ENCODE measurements at places on chromosomes 4 and X.

- DNase-seq = no peak
Measured at GRCh38 chr4:7722766-7723387, 216.8 kb downstream of the AFAP1 start.

DNA sequence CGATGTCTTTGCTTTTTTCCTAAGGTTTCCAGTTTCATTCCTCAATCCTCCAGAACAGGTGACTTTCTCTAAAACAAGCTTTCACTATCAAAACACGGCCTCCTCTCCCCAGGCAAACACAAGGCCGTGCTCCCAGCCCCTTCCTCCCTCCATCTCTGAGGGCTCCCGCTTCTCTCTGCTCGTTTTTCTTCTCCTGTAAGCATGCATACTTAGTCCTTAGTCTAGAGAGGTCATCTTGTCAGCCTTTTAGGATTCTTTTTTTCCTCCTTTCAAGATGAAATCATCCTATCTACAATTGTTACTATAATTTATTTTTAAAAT is 18.7 kb downstream of the DCTD start:
- DNase-seq = no peak

GRCh38 chr4:60133375-60133774 is 1066.8 kb upstream of the ADGRL3 start:
- DNase-seq = no peak

GRCh38 chr4:154687840-154688239 is 56.0 kb upstream of the LRAT start:
- no peak for DNase-seq

DNA sequence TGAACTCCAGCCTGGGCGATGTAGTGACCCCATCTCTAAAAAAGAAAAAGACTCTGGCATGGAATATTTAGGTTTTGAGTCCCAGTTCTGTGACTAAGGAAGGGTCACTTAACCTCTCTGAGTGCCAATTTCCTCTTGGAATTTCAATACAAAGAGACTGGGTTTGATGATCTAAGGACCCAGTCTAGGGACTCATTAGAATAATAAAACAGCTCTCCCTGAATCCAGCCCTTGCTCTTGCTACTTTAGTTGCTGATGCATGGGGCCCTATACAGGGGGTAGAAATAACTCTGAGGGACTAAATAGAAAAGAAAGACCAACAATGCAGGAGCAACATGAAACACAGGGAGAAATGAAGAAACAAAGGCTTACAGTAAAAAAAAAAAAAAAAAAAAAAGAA is 12.6 kb downstream of the C4orf54 start:
- no peak for DNase-seq

DNA sequence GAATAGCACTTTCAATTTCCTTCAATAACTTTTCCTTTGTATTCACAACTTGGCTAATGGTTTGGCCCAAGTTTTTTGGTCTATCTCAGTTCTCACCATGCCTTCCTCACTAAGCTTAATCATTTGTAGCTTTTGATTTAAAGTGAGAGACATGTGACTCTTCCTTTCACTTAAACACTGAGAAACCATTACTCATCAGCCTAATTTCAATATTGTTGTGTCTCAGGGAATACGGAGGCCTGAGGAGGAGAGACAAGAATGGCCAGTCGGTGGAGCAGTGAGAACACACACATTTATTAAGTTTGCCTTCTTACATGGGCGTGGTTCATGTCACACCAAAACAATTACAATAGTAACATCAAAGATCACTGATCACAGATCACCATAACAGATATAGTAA is 56.7 kb downstream of the TSPAN5 start:
- DNase-seq = no peak

DNA sequence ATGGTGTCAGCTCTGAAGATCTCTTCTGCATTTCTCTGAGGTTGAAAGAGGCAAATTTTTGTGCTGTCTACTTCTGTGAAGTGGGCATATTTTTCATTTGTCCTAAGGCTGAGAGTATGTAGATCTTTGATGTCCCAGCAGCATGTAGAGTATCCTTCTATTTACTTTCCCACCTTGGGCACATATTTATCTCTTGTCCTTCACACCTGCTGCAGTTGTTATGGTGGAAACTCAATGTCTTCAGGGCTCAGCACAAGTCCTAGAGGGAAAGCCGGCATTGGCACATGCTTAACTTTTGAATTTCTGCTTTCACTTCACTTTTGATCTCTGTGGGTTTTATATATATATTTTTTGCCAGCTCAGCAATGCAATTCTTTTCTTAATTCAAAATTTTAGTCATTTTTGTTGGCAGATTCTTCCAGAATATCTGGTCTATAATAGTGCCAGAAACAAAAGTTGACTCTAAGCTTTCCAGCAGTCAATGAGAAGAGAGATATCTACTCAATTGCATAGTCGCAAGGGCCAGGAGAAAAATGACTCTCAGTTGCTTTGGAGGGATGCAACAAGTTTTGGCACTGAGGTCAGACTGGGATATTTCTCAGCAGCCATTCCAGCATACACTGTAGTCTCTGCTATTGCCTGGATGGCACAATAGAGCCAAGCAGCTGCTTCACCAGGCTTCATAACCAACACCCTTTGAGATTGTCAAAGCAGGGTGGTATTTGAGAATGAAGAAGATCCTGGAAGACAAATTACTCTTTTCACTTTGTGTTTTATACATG is 127.8 kb upstream of the FAT1 start:
- no peak for DNase-seq

DNA sequence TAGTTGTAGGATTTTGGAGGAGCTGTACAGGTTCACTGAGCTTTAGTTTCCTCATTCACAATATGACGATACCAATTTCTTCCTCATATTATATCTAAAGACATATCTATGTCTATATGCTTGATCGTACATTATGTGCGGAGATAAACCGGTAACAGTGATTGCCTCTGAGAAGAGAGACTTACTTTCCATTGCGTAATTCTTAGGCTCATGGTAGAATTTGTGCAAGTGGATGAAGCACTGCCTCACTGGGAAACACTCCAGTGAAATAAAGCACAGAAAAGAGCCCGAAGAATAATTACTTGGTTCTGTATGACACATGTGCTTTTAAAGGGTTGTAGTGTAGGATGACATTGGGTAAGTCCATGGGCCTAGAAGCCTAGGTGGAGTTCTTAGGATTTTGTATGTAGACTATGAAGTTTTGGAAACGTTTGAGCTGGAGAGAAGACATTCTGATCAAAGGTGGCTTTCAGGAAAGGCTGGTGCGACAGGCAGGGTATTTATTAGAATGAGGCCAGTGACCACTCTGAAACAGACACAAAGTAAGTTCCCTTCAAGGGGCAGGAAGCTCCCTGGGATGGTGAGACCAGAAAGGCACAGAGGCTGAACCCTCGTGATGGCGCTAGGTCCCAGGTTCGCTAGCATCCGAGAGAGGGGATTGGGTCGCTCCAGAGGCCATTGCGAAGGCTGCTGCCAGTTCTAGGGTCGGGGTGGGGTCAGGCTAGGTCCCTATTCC is 649 bp upstream of the VBP1 start:
- no peak for DNase-seq

- DNase-seq = no peak
Measured at GRCh38 chrX:138885886-138886285, 174.4 kb upstream of the FGF13 start.

DNA sequence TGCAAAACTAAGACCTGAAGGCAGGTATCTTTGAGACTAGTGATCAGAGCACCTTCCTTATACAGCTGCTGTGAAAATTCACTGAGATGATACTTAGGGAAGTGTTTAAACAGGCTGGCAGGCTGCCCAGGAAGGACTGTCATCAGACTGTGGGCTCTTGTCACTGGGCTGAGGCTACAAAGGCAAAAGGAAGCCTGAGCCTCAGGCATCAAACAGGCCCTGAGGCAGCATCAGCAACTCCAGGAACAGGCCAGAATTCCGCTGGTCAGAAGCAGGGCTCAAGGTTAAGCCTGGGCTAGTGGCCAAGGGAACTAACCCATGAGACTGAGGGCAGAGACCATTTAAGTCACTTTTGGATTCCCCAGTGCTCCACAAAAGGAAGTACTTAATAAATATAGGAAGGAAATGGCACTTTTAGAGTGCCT is 12.8 kb downstream of the PJA1 start:
- DNase-seq = no peak

DNA sequence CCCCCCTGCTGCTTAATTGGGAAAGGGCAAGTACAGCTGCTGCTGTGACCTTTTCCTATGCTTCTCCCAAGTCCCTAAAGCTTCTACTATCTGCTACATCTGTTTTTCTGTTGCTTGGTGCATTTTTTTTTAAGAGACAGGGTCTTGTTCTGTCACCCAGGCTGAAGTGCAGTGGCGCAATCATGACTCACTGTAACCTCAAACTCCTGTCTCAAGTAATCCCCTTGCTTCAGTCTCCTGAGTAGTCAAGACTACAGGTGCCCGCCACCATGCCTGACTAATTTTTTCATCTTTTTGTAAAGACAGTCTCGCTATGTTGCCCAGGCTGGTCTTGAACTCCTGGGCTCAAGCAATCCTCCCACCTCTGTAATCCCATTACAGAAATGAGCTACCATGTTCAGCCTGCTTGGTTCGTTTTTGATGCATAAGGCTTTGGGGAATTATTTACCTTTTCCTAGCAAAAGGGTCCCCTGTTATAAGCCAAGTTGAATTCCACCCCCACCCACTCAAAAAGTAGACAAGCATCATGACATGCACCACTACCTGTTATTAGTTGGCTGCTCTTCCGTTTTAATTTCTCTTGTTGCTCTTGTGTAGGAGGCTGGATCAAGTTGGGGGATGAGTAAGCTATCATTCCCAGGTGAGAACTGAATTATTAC is 39.6 kb downstream of the DGKK start:
- DNase-seq = no peak

- no peak for DNase-seq
Measured at GRCh38 chr4:161457311-161457710, 706.5 kb downstream of the FSTL5 start.

- DNase-seq = no peak
Measured at GRCh38 chr4:63787326-63787725, 621.9 kb downstream of the TECRL start.

DNA sequence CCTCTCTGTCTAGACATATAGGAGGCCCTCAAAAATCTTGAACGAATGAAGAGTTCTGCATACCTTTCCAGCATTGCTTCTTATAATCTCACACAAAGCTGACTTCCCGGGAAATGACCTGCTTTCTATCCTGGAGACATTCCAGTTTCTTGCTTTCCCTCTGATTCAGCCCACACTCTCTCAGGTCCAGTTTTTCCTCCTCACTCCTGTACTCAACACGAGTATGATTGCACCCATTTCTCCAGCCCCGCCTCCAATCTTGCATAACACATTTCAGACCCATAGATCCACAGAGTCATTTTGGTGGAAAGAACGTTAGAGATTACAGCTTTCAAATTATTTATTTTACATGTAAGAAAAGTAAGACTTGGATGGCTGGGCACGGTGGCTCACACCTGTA is 127.5 kb upstream of the TLR3 start:
- DNase-seq = no peak

- no peak for DNase-seq
Measured at GRCh38 chrX:153700376-153700945, 12.7 kb downstream of the SLC6A8 start.

- DNase-seq = no peak
Measured at GRCh38 chr4:158965226-158965625, 137.7 kb upstream of the RAPGEF2 start.

- DNase-seq = no peak
Measured at GRCh38 chr4:120765260-120765680, 157.3 kb downstream of the PRDM5 start.

DNA sequence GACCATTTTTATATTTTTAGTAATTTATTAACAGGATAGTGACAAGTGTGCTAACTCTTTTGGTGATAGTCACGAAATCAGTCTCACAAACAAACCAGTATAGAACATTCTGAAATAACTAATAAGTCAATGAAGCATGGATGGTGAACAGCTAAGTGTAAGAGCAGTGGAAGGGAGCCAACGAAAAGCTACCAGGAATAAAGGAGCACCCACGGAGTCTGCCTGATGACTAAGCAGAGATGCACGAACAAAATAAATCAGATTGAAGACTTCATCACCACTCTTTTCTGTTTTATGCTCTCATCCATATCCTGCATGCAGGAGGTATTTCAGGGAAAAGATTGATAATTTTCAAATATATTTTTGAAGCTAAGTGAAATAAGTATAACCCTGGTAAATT is 891.1 kb upstream of the HS3ST1 start:
- DNase-seq = no peak

- DNase-seq = no peak
Measured at GRCh38 chrX:54325077-54325476, 32.8 kb downstream of the WNK3 start.

GRCh38 chrX:23694606-23695005 is 27.3 kb downstream of the PRDX4 start:
- DNase-seq = peak; percentile 24

DNA sequence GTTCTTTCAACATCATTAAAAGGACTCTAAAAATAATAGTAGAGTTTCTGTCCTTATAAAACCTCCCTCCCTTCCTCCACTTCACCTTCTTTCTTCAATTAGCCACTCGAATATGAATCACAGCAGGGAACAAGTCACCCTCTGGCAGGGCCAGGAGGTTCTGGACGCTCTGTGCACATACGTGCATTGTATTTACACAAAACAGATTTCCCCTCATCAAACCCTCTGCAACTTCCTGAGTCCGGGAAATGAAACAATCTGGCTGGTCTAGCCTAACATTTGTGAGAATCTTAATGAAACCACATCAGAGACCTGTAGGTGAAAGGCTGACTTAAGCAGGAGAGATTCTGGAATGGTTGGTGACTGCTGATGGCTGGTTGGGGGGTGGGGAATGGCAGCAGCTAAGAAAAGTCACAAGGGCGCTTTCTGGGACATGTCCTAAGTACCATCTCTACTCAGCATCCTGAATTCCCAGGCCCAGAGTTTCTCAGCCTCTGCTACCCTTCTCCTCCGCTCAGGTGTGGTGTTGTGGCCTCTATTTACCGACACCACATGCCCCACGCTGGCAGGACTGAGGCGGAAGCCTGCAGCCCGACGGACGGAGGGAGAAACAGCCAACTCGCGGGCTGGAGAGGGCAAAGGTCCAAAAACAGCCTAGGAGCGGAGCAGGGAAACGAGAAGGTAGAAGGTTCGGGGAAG is 1.0 kb downstream of the ZDHHC9 start:
- no peak for DNase-seq

- no peak for DNase-seq
Measured at GRCh38 chr4:169963998-169964397, 62.2 kb downstream of the MFAP3L start.

All from activated CD4-positive, alpha-beta T cell treated with anti-CD3 and anti-CD28 coated beads for 1 hour (primary cell).